Cortex of kidney (tissue), 1 donor: ENCODE measurements at places on chromosomes 12 and 14.

GRCh38 chr14:94665121-94665520, 52.9 kb downstream of the SERPINA3 start:
- DNase-seq = no peak

- no peak for DNase-seq
These were observed 19.9 kb downstream of the COL2A1 start for GRCh38 chr12:47984331-47984801.

- no peak for DNase-seq
These were observed 73.5 kb upstream of the ARHGAP5 start for GRCh38 chr14:32003585-32003984.

DNA sequence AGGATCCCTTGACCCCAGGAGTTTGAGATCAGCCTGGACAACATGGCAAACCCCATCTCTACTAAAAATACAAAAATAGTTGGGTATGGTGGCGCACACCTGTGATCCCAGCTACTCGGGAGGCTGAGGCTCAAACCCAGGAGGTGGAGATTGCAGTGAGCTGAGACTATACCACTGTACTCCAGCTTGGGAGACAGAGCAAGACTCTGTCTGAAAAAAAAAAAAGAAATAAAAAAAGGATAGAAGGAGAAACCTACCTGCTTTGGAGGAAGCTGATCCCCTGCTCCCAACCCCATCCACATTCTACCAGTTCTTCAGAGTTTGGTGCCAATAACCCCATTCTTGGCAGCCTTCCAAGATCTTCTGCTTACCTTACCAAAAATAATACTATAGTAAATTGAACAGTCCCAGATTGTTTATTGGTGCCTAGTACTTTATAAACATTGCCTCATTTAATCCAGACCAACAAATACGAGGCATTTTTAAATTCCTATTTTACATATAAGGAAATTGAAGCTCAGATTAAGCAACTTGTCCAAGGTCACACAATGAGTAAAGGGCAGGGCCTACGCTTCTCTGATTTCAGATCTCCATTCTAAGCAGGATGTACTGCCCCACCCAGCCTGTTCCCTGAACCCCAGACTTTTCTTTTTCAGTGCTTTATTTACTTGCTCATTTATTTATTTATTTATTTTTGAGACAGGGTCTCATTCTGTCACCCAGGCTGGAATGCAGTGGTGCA, 33.2 kb upstream of the FAM222A start:
- DNase-seq = no peak

DNA sequence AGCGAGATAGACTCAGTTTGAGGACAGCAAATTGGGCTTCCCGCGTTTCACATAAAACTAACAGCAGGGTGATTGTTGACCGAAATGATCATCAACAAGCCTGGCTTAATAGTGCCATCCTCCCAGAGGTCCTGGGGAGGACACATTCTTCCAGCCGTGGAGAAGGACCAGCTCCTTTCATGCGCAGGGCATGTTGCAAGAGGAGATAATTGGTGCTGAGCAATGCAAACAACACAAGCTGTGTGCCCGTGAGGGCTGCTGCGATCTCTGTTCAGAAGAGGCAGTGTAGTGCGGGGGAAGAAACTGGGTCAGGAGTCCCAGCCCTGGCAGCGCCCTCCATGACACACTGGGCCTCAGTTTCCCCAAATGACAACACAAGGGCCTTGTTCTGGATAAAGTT, 54.3 kb downstream of the CCDC85C start:
- no peak for DNase-seq

GRCh38 chr12:6114476-6114870, 10.0 kb downstream of the VWF start:
- no peak for DNase-seq

- no peak for DNase-seq
These were observed 33.1 kb downstream of the NPC2 start for GRCh38 chr14:74459976-74460375.

DNA sequence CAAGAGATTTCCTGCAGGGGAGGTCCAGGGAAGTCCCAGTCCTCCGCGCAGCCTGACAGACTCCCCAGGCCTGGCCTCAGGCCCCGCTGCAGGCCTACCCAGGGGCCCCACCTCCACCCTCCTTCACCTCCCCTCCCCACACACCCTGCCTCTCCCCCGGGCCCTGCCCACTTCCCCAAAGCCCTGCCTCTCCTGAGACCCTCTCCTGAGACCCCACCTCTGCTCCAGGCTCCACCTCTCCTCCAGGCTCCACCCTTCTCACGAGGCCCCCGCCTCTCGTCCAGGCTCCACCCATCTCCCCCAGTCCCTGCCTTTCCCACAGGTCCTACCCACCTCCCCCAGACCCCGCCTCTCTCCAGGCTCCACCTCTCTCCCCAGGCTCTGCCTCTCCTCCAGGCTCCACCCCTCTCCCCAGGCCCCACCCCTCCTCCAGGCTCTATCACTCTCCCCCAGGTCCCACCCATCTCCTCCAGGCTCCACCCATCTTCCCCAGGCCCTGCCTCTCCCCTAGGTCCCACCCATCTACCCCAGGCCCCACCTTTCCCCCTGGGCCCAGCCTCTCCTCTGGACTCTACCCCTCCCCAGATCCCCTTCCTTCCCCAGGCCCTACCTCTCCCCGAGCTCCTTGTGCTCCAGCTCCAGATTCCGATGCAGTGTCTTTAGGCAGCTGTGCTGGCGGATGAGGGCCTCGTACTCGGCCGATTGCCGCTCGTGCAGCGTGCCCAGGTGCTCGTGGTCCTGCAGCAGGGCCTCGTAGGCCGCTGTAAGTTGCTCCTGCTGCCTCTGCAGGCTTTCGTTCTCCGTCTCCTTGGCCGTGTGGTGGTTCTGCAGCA, 58.8 kb upstream of the GPR68 start:
- DNase-seq = no peak

DNA sequence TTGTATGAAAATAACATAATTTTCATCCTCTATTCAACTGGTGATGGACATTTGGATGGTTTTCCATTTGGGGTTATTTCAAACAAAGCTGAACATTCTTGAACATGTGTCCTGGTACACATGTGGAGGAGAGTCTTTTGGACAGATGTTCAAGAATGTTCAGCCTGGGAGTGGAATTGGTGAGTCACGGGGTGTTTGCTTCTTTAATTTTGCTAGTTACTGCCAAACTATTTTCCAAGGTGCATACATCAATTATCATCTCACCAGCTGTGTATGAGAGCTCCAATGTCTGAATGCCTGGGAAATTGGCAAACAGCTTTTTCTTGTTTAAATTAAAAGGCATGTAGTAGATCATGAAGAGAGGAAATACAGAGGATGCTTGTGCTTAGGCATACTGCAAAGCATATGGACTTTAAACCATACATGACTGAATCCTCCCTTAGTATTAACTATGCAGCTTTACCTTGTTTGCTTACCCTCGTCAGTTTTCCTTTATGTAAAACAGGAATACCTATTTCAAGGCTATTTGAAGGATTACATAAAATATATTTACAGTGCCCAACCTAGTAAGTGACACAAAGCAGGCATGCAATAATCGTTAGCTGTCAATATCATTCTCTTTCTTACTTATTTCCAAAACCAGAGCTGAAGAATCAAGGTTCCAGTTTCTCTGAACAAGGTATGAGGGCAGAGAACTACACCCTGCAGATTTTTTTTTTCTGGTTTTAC, 152.1 kb downstream of the ITPR2 start:
- DNase-seq = no peak
